ENCODE measurements at places on chromosomes 1 and 21. TPM values are rescaled to one million over a fixed set of nuclear protein-coding genes. Genes with fewer than 3 reads are reported as not detected.

GRCh38 chr1:236160540-236161127 lies 18.3 kb downstream of the GPR137B start:
- no peak for DNase-seq

The PIK3C2B gene
- total RNA-seq, result 43.4 TPM

The GNAT2 gene
- not detected for total RNA-seq

DNA sequence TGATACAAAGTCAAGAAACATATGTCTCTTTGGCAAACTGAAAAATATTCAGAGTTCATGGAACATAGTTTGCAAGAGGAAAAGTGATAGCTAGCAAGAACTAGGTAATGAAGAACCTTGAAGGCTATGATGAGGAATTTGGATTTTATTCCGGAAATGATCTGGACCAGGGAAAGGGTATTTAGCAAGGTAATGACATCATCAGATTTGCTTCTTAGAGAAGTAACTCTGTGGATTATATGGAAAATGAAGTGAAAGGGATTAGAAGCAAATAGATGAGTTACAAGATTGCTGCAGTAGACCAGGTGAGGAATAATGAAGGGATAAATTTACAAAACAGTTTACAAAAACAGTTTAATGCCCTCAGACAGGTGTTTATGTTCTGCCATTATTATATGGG lies 197.3 kb downstream of the RASAL2 start:
- DNase-seq, result no peak

- no peak for DNase-seq
These were observed 9.1 kb upstream of the MTF1 start for GRCh38 chr1:37868466-37868865.

The NBPF3 gene
- total RNA-seq, result 14.3 TPM

The CNR2 gene
- total RNA-seq, result not detected

DNA sequence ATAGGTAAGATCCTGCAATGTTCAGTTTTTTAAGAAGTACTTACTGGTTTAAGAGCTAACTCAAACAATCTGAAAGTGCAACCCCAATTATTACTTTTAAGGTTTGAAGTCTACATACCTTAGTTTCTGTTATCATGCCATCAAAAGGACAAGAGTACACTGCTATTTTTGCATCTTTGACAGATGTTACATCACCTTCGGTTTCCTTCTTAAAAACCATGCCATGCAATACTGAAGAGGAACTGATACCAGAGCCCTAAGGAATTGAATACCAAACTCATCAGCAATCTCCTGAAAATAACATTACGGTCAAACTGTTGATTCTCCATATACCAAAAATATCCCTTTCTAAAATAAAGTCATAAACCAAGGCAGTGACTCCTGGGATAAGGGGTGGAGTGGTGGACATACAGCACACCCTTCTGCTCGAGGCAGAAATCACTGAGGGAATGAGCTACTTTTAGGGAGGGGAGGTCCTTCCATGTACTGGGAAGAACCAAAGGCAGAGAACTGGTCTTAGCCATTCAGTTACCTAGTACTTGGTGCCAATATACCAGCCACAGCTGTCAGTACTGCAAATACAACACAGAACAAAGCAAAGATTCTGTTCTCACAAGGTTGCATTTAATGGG lies 8.5 kb downstream of the CCT8 start:
- DNase-seq, result no peak

GRCh38 chr1:96922181-96922580 lies 200.6 kb downstream of the PTBP2 start:
- no peak for DNase-seq

The ANP32E gene
- total RNA-seq, result 57.9 TPM

GRCh38 chr1:157137408-157138219 lies 581 bp downstream of the ETV3 start:
- peak; percentile 48 for DNase-seq

DNA sequence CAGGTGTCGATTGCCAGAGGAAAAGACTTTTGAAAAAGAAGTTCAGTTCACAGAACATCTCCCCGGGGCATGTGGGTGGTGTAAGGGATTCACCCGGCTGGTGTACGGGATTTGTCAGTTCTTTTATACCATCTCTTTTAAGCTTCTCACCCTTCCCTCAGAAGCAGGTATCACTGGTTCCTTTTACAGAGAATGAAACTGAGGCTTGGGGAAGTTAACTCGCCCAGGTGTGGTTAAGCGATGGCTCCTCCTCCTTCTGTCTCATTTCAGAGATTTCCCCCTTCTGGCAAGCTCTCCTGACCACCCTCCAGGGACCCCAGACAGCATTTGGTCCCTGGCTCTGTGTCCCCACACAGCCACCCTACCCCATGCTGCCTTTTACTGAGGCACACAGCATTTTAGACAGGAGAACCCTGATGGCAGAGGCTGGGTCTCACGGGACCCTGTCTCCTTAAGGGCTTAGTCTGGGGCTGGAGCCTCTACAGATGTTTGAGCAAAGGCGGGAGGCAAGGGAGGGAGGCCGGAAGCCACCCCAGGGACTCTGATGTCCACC lies 2.8 kb upstream of the ECE1 start:
- DNase-seq, result peak; percentile 62

DNA sequence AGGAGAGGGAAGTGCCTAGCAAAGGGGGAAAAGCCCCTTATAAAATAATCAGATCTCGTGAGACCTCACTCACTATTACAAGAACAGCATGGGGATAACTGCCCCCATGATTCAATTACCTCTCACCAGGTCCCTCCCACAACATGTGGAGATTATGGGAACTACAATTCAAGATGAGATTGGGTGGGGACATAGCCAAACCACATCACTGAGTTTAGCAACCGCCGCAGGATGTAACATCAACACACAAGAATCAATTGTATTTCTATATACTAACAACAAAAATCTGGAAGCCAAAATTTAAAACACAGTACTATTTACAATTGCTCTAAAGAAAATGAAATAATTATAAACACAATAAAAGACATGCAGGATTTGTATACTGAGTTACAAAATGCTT lies 21.9 kb downstream of the DIRAS3 start:
- DNase-seq, result no peak

The S100A14 gene
- not detected for total RNA-seq

The NHLH1 gene
- total RNA-seq, result 0.41 TPM

- no peak for DNase-seq
These were observed 65.9 kb upstream of the FAM20B start for GRCh38 chr1:178959543-178960460.

GRCh38 chr1:42178249-42178648 lies 13.7 kb upstream of the GUCA2A start:
- no peak for DNase-seq

DNA sequence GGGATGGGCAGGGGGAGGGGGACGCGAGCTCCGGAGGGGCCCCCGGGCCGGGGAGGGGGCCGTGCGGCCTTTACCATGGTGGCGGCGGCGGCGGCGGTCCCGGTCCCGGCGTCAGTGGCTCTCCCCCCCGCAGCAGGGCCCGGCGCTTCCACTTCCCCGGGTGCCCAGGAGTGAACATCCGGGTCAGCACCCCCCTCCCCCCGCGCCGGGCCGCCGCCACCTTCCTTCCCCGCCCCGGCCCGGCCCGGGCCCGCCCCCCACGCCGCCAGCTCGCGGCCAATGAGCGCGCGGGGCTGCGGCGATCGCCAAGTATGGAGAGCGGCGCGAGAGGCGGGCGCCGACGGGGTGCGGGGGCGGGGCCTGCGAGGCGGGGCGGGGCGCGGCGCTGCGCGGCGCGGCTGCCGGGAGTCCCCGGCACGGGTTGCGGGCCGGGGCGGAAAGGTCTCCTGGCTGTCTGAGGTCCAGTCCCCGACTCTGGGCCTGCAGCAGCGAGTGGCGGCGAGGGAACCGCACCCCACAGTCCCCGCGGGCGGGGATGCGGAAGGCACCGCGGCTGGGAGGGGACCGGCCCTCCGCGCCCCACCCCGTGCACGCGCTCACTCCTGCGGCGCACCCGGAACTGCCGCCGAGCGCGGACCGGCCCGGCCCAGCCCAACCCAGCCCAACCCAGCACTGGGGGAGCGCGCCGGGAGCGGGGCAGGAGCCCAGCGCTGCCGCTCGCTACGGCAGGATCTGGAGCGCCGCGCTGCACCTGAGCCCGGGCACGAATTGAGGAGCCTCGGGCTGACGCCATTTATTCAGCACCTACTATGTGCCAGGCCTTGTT lies at the start of gene CAPZB:
CAPZB (minus strand) TSS at position 178 of the 826 bp plus-strand sequence; CDS start at position 77, 101 bp downstream.
- DNase-seq, result peak; percentile 92

The HLX gene
- total RNA-seq, result 0.14 TPM

- DNase-seq, result peak; percentile 68
These were observed 14.1 kb upstream of the DEGS1 start for GRCh38 chr1:224168859-224169380.

GRCh38 chr1:231020139-231020601 lies 19.9 kb downstream of the FAM89A start:
- no peak for DNase-seq

DNA sequence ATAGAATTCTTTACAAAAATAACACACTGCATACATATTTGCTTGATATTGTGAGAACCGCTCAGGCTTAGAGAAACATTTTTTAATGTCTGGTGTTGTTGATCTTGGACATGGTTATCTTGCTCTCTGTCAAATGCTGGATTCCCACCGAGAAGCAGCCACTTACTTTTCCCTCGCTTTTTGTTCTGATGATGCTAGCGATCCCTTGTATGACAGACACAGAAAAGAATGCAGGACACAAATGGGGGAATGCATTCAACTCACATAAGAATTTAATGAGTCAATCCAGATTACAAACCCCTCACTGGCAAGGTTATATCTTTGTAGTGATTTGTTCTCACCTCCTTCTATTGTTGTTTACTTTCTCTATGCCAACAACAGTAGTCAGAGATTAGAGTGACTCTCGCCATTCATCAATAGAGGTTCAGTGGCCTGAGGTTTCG lies 76.8 kb upstream of the AKT3 start:
- no peak for DNase-seq

The CCDC30 gene
- total RNA-seq, result 7.0 TPM

The IVL gene
- total RNA-seq, result not detected

- DNase-seq, result no peak
These were observed 20.7 kb upstream of the ALDH4A1 start for GRCh38 chr1:18922848-18923755.

GRCh38 chr1:20442920-20443625 lies 42.9 kb downstream of the CAMK2N1 start:
- no peak for DNase-seq

DNA sequence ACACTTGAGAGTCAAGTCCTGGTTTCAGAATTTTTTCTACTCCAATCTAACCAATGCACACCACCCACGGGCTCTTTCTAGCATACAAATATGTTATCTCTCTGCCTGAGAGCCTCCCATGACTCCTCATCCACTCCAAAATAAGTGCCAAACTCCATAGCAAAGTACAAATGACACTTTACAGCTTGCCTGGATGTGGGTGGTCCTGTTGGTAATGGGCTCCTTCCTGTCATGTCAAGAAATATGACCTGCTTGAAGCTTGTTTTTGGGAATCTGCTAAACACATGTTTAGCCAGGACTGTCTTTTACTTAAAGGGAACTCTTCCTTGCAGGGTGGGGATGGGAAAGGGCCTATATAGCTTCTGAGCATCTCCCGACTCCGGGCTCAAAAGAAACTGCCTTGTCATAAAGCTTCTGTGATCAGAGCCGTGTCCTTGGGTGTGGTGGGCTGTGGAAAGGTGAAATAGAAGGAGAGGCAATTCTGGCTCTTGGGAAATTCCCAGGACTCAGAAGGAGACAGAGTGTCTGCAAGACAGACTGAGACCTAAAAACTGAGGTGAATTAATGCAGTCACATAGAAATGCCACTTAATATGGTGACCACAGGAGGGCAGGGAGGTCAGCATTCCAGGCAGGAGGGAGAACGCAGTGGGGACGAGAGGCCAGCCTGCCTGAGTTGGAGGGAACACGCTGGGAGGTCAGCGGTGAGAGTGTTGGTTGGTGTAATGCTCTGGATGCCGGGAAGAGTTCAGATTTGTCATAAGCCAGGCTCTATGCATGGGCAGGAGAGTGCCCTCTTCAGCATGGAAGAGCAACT lies 6.1 kb upstream of the IGFN1 start:
- no peak for DNase-seq

- DNase-seq, result peak; percentile 4
These were observed 184.5 kb upstream of the TMEM51 start for GRCh38 chr1:14969006-14969405.

- DNase-seq, result no peak
These were observed 104.9 kb downstream of the TENT5C start for GRCh38 chr1:117710710-117711109.

- no peak for DNase-seq
These were observed 89.4 kb upstream of the C1orf87 start for GRCh38 chr1:60162936-60163335.
